ENCODE measurements at places on chromosomes 3 and 15.

GRCh38 chr3:10365791-10366190, 44.9 kb upstream of the SEC13 start:
- DNase-seq, result no peak

GRCh38 chr3:29644261-29644660, 363.4 kb downstream of the RBMS3 start:
- no peak for DNase-seq

DNA sequence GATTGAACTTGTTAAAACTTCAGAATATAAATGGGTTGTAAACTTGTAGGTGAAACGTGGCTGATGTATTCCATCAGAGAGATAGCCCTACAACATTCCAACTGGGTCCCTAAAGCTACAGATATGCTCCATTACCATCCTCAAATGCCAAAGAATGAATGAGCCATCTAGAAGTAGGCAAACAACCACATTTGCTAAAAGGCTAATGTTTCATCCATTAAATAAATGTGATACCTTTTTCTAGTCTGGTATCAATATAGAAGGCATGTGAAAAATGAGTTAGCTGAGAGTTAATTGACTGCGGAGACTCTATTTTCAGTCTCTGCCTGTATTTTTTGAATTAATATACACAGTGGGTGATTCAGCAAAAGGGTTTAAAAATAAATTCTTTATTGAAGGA, 203.8 kb downstream of the RBMS3 start:
- DNase-seq, result no peak

DNA sequence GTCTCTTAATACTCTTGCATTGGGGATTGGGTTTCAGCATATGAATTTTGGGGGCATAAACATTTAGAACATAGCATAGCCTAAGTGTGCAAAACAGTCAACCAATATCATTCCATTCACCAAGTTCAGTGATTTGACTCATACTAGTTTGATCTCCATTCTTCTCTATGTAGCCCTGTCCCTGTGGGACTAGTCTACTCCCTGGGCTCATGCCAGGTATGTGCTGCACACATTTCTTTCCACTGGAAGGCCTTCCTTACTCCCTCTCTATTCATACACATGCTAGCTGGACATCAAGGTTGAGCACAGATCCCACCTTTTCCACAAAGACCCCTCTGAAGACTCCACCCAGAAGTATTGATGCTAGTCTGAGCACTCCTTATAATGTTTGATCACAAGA, 5.1 kb downstream of the ZDHHC23 start:
- DNase-seq, result no peak

DNA sequence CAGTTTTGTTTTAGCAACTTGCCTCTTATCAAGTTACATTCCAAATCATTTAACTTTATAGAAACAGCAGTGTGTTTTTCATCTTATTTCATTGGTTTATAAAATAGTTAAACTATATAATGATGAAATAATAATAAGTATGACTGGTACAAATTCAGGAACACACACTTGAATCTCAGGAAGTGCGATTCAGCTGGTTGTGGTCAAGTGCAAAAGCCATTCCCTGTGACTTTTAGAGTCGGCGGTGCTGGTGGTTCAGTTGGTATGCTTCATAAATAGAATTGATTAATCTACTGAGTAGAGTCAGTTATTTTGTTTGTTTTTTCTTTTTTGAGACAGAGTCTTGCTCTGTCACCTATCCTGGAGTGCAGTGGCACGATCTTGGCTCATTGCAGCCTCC, 22.7 kb downstream of the SACM1L start:
- DNase-seq, result no peak
